ENCODE measurements at places on chromosomes 11 and 22. TPM values are rescaled to one million over a fixed set of nuclear protein-coding genes. Genes with fewer than 3 reads are reported as not detected.

Gene CDC42BPG
- total RNA-seq, result 0.25 TPM

Gene ZW10
- total RNA-seq, result 9.8 TPM

Gene P2RX6
- 0.49 TPM for total RNA-seq

Gene LINC01488
- total RNA-seq, result not detected

Gene TMEM223
- 7.9 TPM for total RNA-seq

Gene ALDH3B2
- total RNA-seq, result under 0.01 TPM

Gene SGSM1
- 10.1 TPM for total RNA-seq
